Mucosa of descending colon (tissue), 3 donors: ENCODE measurements at places on chromosomes 2 and 18. TPM values are rescaled to one million over a fixed set of nuclear protein-coding genes. Genes with fewer than 3 reads are reported as not detected.

DNA sequence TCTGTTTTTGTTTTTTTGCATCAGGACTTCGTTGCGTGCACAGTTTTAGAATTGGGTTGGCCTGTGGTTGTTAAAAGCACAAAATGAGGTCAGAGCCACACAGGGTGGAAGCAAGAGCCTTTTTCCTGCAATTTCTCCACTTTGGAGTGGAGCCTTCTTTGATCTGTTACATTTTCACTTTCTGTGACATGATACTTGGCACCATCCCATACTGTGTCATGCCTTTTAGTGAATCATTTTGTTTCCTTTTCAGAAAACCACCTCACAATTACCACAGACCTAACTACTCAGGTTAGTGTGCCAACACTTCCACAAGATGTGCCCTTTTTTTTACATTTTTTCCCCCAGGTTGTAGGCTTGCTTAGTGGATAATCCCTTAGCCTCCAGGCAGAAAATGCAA is 32.5 kb downstream of the MERTK start:
- no peak for DNase-seq

DNA sequence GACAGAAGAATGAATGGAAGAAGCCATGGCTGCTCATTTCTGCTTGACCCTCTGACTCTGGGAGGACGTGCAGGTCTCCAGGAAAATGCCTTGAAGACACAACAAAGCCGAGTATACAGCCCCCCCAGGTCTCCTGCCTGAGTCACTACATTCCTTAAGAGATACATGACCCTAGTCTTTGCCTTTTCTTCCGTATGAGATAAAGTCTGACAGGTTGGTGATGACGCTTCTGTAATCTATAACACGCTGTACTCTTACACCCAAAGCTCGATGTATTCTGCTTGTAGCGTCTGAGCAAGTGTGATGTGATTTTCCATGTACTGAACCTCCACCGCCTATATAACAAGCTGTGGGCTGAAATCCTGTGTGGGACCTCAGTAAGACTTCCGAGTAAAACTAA is 77.3 kb downstream of the KCTD1 start:
- DNase-seq: no peak

- DNase-seq: no peak
Measured at GRCh38 chr2:20697322-20697934, 30.5 kb downstream of the GDF7 start.

DNA sequence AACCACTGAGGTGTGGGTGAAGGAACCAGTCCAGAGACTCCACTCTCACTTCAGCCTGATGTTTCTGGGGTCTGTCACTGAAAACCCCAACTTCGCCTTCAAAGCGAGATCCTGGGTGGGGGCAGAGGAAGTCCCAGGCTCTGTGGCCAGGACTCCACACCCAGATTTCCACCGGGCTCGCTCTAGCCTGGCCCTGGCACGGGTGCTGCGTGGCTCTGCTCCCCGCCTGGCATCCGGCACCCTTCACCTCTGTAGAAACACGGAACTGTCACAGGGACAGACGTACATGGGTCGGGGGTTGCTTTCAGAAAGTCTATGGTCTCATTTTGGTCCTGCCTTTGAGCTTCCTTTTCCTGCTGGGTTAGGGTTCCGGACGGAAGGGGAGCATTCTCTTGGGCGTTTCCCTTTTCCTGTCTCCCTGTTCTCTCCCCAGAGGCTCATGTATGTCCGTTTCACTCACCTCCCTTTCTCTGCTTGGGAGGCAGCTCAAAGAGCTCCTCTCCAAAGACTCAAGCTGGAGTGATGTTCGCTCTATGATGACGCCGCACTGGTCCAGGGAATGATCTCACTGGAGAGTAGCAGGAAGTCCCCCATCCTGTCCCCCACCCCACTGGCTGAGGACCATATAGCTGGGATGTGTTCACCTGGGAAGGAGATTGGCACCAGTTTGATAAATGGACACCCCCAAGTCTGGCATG is 41.5 kb downstream of the ODC1 start:
- no peak for DNase-seq

DNA sequence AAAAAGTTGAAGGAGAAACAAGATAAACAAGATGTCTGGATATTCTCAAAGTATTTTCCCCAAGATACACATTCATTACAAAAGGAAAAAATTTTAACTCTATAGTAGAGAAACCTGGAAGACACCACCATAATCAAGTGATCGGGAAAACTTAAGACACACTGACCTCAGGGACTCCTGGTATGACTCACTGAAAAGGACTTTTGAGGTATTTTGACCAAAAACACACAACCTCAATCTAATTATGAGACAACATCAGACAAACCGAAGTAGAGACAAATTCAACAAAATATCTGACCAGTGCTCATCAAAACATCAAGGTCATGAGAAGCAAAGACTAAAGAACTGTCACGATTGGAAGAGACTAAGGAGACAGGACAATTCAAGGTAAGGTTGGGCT is 34.7 kb downstream of the LPIN2 start:
- no peak for DNase-seq

DNA sequence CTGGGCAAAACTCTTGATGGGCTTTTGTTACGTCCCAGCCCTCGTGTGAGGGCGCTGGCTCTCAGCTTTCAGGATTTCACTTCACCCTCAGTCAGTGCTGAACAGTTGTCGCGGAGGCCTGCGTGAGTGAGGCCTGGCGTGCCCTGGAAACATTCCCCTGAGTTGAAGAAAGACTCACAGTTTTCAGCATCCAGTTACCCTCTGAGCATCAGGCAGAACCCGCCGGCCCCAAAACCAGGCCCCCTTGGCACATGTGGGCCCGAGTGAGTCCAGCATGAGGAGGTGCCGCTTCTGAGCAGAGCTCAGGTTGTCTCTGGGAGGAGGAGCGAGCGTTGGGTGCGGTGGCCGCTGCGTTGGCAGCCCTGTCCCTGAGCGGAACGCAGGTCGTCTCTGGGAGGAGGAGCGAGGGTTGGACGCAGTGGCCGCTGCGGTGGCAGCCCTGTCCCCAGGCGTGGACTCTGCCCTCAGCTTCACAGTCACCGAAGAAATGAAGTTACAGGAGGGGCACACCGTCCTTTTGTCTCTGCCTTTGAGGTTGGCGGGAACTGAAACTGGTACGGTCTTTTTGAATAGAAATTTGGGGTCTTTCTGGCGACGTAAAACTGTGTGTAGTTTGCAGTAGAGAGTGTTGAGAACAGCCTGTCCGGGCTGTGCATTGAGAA is at the start of gene NEU4:
Gene NEU4 (plus strand): TSS at position 473 of the 662 bp plus-strand sequence. CDS start 5,292 bp downstream, outside the sequence.
- DNase-seq: peak; percentile 89

DNA sequence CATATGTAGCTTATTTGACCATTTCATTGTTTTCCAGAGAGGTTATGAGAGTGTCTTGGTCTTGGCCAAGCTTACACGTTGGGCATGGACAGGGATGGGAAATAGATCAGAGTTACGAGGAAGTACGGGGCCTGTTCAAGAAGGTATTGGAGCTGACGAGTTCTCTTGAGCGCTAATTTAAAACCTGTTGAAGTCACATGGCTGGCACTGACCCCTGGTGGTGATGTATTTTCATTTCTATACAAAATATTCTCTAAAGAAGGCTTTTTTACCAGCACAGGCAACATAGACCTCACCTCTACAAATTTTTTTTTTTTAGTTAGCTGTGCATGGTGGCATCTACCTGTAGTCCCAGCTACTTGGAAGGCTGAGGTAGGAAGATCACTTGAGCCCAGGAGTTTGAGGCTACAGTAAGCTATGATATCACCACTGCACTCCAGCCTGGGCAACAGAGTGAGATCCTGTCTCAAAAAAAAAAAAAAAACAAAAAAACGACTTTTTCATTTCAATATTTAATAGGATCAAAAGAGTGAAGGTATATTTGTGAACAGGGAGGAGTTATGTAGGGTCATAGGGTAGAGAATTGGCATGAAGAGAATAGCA is 19.6 kb downstream of the UGP2 start:
- no peak for DNase-seq

GRCh38 chr2:42032224-42032620 is 15.6 kb upstream of the PKDCC start:
- no peak for DNase-seq

- DNase-seq: no peak
Measured at GRCh38 chr2:236657215-236657614, 87.6 kb downstream of the ACKR3 start.

LIPG gene
- total RNA-seq: 13.3 TPM

TUBA4B gene
- total RNA-seq: not detected

DNER gene
- 0.99 TPM for total RNA-seq

ARHGEF4 gene
- total RNA-seq: 1.5 TPM

C2orf76 gene
- total RNA-seq: 5.5 TPM

SCYGR4 gene
- total RNA-seq: not detected
